NCI-H1694 treated with DMSO at 0.1 percent for 48 hours (cell line): ENCODE measurements at places on chromosomes 2 and 18.

- DNase-seq = no peak
These were observed 15.9 kb upstream of the SERPINB11 start for GRCh38 chr18:63686871-63687270.

DNA sequence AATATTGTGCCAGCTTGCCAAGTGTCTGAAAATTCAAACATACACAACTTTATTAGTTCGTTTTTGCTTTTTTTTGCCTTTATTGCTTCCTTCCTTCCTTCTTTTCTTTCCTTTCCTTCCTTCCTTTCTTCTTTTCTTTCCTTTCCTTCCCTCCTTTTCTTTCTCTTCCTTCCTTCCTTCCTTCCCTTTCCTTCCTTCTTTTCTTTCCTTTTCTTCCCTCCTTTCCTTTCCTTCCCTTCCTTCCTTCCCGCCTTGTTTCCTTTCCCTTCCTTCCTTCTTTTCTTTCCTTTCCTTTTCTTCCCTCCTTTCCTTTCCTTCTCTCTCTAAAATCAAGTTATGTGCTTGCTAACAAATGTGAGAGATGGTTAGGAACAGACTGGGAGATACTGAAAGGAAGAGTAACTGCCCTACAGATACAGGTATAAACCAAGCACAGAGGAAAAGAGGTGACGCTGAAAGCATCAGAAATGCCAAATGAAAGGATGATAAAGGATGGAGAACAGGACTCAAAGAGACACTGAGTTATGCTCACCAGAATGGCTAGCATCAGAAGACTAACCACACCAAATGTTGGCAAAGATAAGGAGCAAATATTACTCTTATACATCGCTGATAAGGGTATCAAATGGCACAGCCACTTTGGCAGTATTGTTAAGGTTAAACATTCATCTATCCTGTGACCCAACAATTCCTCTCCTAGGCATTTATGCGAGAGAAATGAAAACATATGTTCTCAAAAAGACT is 151.6 kb downstream of the MREG start:
- no peak for DNase-seq

DNA sequence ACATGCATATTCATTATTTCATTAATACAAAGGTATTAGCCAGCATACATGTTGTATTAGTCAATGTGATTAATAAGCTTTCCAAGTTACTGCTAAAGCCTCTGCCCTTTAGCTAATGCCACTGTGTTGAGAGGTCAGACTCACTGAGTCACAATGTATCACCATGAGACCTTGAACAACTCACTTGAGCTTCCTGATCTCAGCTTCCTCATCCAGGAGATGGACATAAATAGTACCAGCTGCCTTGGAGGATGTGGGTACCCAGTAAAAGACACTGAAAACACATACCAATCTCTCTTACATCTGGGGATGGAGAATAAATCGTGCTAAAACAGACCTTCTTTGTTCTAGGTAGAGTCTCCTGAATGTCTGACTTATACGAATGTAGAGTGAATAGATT is 224.6 kb downstream of the EPHA4 start:
- no peak for DNase-seq

- DNase-seq = no peak
These were observed 36.4 kb downstream of the FOXI3 start for GRCh38 chr2:88416016-88416663.

GRCh38 chr2:85972355-85972754 is 83.6 kb upstream of the ST3GAL5 start:
- DNase-seq = no peak

- DNase-seq = no peak
These were observed 52.4 kb upstream of the MAP2 start for GRCh38 chr2:209371407-209371806.

DNA sequence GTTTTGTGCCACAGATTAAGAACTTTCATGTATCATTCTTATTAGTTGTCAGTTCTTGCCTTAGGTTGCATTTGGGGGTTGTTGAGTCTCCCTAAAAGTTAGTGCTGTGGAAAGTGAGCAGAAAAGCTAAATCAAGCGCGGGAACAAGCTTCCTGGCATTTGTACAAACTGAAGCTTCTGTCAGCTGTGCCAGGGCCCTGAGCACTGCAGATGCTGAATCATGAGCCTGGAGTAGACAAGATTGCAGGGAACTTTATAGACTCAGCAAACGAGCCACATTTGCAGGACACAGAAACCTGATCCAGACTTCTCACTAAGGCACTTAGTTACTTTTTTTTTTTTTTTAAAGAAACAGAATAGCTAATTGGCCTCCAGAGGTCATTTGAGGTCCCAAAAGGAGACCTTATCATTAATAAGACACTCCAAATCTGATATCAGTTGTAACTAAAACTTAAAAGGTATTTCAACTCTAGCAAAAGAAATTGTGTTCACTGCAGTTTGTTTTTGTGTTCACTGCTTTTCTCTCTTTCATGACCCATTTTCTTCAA is 88.7 kb downstream of the ADAM23 start:
- no peak for DNase-seq

- DNase-seq = no peak
These were observed 862.9 kb upstream of the ACVR2A start for GRCh38 chr2:146981921-146982320.

DNA sequence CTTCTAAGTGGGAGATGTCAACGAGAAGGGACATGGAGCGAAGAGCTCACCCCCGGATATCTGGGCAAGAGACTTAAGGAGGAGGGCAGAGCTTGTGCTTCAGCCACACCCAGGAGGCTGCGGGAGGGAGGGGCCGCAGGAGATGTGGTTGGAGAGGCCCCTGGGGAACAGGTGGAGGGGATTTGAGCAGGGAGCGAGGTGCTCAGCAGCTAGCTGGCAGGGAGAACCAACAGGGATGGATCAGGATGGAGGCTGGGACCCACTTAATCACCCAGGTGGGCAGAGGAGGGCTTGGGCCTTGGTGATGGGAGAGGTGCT is 78.3 kb downstream of the MBP start:
- no peak for DNase-seq

- DNase-seq = no peak
These were observed 59.3 kb downstream of the ETAA1 start for GRCh38 chr2:67456428-67456827.

DNA sequence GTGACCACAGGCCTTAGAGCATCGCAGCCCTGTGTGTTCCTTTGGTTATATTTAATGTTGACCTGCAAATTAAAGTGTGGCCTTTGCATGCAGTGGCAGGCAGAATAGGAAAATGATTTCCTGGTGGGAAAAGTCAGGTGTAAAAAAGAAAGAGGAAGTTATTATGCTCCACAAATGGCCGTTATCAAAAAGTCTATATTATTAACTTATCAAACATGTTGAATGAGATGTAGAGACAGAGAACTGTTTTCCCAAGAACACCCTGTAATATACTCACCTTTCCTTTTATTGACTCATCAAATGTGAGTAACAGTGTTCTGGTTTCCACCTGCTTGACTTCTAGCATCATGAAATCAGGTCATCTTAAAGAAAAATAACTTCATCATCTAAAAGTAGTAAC is 35.3 kb downstream of the MEIS1 start:
- no peak for DNase-seq

DNA sequence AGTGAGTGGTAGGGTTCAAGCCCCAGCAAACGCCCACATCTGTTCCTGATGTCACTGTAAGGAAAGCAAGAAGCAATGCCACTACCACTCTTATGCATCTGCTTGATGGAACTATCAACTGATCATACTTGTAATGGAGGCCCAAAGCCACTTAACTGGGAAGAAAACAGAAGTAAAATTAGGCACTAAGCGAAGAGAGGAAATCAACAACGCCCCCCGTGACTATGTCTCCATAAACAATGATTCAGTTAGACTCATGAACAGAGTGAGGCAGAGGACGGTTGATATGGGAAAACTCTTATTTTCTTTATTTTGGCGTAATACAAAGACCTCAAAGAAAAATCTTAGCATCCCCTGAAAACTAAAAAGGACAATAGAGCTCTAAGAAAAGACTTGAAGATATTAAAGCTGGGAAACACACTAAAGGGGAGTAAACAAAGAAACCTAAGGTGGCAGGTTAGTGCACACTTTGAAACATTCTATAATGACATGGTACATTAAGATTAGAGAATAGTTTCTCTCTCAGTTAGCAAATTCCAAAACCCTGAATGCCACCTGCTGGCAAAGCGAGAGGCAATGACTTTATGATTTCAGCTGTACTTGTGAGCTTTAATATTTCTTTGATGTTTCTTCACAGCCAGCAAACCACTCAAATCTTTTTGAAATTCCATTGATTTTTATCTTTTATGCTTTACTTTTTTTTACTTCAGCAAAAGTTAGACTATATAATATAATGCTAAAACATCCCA is 86.5 kb downstream of the LRP2 start:
- DNase-seq = no peak

DNA sequence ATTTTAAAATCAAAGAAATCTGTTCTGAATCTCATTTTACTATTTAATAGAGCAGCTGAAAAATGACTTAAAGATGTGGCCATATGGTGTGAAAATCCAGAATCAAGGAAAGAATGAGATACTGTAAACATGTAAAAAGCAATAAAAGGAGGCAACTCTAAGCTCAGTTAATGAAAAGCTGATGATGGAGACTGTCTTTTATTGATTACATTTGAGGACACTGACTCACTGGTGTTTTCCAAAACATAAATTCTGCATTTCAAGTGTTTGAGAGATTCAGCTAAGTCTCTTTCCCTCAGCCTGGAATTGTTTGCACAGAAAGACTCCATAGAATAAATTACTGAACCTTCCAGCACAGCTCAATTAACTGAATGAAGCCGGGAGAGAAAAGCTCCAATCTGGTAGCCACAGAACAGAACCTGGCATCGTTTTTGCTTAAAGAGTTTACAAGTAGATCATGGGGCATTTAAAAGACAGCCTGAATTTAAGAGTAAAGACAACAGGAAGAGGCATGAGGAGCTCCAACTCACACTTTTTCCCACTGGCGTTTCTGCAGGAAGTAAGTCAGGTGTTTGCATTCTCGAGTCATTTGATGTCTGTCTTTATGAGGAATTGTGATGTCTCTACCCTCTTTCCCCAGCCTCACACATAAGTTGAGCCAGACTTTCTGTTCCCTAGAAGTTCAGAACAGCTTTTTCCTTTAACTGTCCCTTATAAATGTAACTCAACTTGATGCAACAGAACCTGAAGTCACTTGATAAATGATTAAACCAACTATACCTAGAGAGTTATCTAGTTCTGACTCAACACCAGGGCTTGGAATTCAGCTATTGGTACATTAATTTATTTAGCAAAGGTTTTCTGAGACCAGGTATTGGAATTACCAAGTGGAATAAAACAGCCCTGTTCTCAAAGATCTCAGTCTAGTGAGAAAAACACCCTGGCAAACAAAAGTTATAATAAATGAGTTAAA is 53.3 kb downstream of the FTCDNL1 start:
- peak; percentile 38 for DNase-seq

DNA sequence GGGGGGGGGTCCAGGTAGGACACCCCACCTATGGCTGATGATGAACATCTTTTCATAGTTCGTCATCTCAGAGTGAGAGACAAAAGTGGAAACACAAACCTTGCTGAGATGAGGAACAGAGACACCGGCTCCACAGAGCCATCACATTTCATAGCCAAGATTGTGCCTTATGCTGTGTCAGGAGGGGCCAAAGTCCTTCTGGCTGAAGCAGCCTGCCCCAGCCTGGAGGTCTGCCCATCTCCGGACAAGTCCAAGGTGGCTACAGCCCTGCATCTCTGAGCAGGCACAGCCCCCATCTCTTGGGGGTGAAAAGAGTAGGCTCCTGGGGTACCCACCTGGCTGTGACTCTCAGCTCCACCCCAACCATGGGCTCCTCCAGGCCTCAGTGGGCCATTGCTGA is 70.3 kb downstream of the ZBTB7C start:
- DNase-seq = no peak

DNA sequence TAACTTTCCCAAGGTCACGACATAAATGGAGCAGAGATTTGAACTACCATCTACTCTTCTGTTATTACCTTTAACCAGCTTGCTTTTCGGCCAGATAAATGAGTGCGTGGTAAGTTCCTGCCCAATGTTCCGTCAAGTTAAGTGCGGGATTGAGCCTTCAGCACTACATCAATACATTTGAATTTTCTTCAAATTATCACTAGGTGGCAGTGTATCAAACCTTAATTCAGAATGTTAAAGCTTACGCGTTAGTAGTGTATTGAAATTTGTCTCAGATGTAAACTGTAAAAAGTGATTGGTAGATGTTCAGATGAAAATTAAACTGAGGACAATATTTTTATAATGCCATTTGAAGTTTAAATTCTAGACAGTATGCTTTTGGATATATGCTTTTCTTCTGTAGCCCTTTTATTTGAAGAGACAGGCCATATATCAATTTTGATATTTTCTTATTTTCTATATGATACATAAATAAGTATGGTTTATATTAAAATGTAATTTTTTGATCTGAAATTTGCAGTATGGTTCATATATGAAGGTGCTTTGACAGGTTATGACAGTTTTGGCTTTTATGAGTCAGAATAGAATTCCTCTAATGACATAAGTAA is 681.3 kb downstream of the ADCYAP1 start:
- peak; percentile 62 for DNase-seq

DNA sequence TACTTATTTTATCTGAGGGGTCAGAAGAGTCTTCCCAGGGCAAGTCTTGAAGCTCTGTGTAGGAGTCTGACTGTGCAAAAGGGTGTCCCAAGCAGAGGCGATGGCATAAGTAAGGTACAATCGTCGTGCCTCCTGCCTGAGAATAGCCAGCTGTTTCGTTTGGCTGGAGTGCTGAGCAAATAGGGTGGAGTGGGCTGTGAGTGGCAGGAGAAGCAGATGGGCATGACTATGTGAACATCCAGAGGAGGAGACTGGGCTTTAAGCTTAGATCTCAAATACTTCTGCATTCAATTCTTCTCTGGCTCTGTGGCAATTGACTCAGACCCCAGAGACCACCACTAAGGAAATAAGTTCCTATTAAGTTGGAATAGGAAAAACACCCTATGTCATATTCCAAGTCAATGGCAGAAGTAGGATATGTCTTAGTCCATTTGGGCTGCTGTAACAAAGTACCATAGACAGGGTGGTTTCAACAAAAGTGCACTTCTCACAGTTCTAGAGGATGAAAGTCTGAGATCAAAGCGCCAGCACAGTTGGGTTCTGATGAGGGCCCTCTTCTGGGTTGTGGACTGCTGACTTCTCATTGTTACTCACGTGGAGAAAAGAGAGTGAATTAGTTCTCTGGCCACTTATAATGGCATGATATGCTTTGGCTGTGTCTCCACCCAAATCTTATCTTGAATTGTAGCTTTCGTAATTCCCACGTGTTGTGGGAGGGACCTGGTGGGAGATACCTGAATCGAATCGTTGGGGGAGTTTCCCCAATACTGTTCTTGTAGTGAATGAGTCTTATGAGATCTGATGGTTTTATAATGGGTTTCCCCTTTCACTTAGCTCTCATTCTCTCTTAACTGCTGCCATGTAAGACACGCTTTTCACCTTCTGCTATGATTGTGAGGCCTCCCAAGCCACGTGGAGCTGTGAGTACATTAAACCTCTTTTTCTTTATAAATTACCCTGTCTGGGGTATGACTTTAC is 120.2 kb downstream of the LPIN1 start:
- no peak for DNase-seq

- no peak for DNase-seq
These were observed 27.2 kb downstream of the DPYSL5 start for GRCh38 chr2:26875065-26875634.

DNA sequence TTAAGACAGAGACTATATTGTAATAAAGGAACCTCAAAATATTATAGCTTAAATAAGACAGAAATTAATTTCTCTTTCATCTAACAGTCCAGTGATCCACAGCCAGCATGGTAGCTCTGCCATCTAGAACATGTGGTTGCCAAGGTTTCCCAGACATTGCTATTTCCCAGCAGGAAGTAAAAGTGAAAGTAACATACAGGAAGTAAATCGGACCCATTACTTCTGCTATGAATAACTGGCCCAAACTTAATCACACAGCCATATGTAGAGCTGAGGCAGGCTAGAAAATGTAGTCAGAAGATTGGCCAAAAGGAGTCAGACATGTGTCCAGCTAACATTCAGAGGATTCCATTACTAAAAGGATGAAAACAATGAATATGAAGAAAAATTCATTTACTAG is 71.0 kb downstream of the NOL4 start:
- DNase-seq = peak; percentile 16
